ENCODE measurements at places on chromosomes 13 and 19. TPM values are rescaled to one million over a fixed set of nuclear protein-coding genes. Genes with fewer than 3 reads are reported as not detected.

GNA15 gene
- 3.9 TPM for total RNA-seq

GRCh38 chr19:16446724-16447368 lies 24.9 kb downstream of the EPS15L1 start:
- peak; percentile 81 for DNase-seq

DNA sequence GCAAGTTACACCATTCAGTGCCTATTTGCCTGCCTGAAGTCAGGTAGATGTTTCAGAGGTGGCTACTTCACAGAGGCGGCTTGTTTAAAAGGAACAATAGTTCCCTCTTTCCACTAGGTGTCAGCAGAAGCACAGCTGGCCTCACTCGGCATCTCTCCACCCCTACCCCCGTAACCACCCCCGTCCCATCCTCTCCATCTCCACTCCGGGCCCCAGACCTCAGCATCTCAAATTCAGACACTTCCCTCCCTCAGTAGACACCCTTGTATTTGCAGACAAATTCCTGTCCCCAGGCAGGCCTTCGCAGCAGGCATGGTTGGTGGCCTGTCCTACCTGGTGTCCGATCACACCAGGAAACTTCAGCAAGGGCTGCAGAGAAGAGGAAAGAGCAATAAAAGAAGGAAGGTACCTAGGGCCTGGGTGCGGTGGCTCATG lies 9.1 kb upstream of the DPP9 start:
- DNase-seq, result peak; percentile 80

- no peak for DNase-seq
These were observed 39.4 kb upstream of the TPM4 start for GRCh38 chr19:16036941-16037340.
